GM19239 (cell line): ENCODE measurements at places on chromosomes 1 and 21.
A peak's percentile ranks its signal among the peaks of the same experiment; 100 is the strongest.

GRCh38 chr1:243559575-243560162 is 290.4 kb downstream of the AKT3 start:
- no peak for DNase-seq

DNA sequence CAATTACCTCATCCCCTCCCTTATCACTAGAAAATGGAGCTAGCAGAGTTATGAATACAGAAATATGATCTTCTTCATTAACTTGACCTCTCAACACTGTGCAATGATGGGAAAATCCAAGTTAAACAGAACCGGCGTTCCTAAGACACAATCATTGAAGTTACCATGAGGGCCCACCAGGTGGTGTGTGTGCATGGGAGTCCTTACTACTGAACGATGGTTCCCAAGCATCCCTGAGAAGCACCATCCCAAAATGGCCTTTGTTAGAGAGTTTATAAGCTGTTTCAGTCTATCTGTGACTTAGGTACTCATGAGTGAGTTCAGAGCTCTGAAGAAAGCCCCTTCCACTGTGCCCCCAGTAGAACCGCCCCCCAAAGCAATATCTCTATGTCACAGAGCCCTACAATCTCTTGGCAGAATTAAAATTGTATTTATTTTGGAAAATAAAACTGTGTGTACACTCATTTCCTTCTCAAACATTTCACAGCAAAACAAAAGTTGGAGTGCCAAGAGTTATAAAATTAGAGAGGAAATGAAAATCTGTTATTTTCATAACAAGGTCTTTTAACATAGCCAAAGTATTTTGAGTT is 56.8 kb downstream of the PLD5 start:
- peak; percentile 10 for DNase-seq

DNA sequence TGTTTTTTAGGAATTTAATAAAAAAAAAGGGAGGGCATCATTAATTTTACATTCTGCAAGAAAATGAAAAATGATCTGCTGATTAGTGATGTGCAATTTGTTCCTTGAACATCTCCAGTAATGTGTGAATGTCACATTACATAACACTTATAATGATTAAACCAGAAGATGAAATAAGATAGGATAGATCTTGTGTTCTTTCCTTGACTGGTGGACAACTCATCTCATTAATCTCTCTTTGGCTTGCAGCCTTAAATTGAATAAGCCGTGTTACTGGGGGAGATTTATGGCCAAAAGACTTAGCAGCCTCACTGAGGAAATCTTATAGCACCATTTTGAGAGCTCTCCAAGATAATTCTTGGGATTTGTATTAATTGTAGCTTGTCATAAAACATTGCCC is 217.2 kb downstream of the ST6GALNAC3 start:
- no peak for DNase-seq

GRCh38 chr1:37732111-37732780 is 32.7 kb downstream of the EPHA10 start:
- DNase-seq = no peak
